Stimulated activated CD8-positive, alpha-beta memory T cell treated with anti-CD3 and anti-CD28 coated beads, Interleukin-4, amount 100 ng/mL, for 1 hour (primary cell): ENCODE measurements at places on chromosomes 7 and 10.

DNA sequence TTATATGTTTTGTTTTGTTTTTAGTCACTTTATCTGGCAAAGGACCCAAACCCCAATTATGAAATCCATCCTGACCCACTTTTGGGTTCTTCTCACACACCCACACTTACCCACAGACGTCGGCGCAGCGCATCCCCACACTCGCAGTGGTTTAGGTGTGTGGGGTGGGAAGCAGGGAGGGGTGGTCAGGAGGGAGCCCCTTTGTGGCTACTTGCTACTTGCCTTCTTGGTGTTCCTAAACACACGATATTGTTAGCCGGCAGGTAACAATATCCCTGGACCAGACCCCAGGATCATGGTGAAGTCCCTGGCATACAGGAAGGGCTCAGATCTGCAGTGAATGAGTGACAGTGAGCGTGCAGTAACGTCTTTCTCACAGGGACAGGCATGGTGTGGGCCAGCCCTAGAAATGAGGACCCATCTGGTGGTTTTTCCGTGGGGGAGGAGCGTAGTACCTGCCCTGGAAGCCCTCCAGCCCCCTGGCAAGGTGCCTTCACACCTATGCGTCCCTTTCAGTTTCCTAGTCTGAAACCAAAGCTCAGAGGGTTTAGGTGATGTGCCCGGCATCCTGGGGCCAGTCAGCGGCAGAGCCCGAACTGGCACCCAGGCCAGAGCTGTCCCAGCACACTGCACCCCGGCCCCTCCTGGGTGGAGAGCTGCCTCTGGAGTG lies 4.4 kb downstream of the SPOCK2 start:
- no peak for DNase-seq

GRCh38 chr7:70738151-70738885 lies 393.6 kb upstream of the GALNT17 start:
- no peak for DNase-seq

- DNase-seq, result no peak
These were observed 315.6 kb downstream of the GRM8 start for GRCh38 chr7:126937171-126937570.

DNA sequence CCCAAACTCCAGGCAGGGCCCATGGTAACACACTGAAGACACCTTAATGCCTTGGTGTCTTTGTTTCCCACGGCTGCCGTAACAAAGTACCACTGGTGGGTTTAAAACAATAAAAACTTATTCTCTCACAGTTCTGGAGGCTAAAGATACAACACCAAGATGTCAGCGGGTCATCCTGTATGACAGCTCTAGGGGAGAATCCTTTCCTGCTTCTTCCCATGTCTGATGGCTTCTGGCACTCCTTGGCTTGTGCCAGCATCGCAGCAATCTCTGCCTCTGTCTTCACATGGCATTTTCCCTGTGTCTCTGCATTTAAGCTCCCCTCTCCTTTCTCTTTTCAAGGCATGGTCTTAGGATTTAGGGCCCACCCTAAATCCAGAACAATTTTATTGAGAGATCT lies 33.1 kb downstream of the PRSS2 start:
- DNase-seq, result no peak

GRCh38 chr7:85160223-85160622 lies 26.6 kb downstream of the SEMA3D start:
- DNase-seq, result no peak

GRCh38 chr7:82410461-82410860 lies 33.1 kb downstream of the CACNA2D1 start:
- no peak for DNase-seq

DNA sequence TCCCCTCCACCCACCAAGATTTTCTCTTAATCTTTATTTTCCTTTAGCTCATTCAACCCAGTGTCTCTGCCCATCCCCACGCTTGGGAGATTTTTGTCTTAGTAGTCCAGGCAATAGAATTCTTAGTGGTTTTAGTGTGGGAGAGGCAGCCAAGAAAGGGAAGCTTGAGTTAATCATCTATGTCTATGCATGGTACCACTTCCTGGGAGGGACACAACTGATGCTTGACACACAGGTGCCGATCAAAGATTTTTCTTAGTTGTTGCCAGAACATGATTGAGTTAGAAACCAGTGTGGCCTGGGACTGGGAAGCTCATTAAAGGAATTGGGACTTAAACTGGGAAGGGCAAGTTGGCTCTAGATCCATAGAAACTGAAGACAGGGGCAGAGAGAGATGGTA lies 3.1 kb downstream of the STRA8 start:
- no peak for DNase-seq

GRCh38 chr10:36053775-36054174 lies 411.7 kb upstream of the FZD8 start:
- no peak for DNase-seq

- DNase-seq, result no peak
These were observed 75.7 kb downstream of the RNLS start for GRCh38 chr10:88507404-88507803.

DNA sequence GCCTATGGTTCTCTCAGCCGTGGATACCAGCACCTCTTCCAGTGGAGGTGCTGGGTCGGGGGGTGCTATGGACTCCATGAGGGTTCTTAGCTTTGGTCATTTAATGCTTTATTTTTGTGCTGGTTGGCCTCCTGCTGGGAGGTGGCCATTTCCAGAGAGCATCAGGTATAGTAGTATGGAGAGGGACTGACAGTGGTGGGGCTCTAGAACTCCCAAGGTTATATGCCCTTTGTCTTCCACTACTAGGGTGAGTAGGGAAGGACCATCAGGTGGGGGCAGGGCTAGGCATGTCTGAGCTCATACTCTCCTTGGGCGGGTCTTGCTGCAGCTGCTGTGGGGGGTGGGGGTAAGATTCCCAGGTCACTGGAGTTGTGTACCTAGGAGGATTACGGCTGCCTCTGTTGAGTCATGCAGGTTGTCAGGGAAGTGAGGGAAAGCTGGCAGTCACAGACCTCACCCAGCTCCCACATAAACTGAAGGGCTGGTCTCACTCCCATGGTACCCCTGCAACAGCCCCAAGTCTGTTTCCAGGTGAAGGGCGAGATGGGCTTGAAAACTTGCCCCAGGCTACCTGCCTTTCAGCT lies 763.2 kb upstream of the LRRTM3 start:
- DNase-seq, result no peak

DNA sequence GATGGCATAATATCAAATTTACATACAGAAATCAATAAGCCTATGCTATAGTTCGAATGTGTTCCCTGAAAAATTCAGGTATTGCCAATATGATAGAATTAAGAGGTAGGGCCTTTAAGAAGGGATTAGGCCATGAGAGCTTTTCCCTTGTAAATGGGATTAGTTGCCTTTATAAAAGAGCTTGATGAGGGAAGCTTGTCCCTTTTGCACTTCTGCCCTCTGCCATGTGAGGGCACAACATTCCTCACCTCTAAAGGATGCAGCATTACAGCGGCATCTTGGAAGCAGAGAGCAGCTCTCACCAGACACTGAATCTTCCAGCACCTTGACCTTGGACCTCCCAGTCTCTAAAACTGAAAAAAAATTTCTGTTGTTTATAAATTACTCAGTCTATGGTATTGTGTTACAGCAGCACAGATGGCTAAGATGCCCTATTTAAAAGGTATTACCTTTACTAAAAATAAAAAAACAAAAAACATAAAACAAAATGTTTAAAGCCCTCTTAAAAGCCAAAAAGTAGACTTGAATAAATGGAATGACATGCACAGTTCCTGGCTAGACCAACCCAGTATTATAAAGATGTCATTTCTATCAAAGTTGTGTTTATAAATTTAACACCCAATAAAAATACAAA lies 909.6 kb downstream of the REEP3 start:
- no peak for DNase-seq

- no peak for DNase-seq
These were observed 61.1 kb downstream of the VPS50 start for GRCh38 chr7:93293229-93293628.

GRCh38 chr7:82258181-82258580 lies 185.4 kb downstream of the CACNA2D1 start:
- no peak for DNase-seq

DNA sequence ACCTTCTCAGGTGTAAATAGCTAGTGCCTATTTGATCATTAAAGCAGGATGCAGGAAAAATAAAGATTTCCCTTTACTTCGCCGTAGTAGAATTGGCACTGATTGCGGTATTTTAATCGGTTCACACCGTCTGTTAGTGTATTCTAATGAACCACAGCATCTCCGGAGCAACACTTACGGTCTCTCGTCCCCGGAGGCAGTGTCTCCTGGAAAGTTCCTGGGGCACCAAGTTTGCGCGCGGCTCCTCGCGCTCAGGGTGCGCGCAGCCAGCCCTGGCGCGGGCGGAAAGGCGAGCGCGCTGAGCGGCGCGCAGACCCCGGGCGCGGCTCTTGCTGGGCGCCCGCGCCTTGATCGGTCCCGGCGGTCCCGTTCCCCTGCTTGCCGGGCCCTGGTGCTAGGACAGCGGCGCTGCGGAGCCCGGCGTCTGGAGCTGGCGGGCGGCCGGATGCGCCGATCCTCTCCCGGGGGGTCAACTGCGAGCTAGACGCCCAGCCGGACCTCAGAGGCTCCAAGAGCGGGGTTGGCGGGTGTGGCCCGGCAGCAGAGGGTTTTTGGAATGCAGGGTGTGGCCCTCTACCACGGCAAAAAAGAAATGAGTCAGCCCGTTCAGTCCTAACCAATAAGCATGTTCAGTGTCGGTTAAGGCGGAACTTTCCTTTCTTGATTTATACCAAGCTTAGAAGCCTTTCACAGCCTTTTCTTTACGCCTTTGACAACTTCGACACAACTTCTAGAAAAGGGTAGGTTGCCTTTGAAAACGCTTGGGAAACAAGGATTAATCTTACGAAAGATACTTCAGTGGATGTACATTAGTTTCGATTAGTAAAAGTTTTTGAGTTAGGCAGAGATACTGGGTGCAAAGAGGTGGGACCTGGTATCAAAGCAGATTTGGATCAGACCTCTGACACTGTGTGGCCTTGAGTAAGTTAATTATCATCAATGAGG lies 166.8 kb upstream of the ASAH2 start:
- no peak for DNase-seq

- DNase-seq, result no peak
These were observed 1.2 kb downstream of the CFAP69 start for GRCh38 chr7:90246171-90246570.

- DNase-seq, result no peak
These were observed 21.4 kb upstream of the SMC3 start for GRCh38 chr10:110546077-110546476.

DNA sequence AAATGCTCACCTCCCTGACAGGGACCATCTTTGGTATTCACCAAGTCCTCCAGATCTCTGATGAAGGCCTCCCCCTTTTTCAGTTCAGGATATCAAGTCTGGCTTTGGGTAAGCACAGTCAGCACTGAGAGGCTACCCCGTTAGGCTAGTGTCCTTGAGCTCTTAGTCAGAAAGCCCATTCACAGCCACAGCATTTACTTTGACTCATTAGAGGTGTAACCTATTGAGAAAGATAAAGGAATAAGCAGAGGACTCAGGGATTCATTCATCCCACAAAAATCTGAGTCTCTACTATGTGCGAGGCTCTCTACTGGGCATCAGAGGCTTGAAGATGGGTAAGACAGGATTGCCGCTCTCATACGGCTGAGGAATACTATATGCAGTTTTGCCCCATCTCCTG lies 14.0 kb upstream of the RAMP3 start:
- DNase-seq, result no peak

DNA sequence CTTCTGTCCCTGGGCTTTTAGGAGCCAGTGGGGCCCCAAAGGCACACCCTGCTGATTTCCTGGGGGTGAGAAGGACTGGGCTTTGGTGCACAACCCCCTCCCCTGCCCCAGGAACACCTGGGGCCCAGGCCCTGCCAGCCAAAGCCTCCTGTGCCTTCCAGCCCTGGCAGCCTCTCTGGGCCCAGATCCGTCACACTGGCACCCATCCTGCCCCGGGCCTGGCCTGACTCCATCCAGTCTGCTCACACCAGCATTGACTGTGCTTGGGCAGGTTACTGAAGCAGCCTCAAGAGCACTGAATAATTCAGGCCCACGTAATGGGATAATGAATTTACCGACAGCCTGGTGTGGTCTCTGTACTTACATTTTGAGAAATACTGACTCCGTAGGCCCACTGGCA lies 12.0 kb upstream of the COMTD1 start:
- no peak for DNase-seq

DNA sequence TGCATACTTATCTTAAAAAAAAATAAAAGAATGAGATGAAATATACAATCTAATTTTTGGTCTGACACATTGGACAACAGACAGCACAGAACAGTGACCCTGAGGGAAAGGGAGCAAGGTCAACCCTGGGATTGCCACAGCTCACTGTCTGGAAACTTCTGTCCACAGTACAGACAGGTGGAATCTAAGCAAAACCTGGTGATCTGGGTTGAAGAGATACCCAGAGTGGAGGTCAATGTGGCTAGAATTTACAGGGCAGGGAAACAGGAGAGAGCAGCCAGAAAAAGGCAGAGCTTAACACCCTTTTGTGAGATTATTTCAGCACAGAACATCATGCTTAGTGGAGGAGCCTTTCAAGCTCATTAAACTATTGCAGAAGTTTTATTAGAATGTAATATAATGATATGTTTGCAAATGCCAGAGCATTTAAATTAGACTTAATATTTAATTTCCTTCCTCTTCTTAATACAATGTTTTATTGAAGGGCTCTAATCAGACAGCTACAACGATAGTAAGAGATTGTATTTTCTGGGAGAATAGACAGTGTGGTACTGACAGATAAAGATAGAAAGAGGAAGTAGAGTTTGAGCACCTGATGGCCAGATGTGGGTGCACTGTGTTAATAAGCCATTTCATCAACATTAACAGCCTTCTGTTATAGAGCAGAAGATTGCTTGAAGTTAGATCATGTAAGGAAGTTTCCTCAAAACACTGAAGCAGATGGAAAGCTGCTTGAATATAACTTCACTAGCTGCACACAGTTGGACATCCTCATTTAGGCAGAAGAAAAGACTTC lies 309.4 kb downstream of the HGF start:
- no peak for DNase-seq

DNA sequence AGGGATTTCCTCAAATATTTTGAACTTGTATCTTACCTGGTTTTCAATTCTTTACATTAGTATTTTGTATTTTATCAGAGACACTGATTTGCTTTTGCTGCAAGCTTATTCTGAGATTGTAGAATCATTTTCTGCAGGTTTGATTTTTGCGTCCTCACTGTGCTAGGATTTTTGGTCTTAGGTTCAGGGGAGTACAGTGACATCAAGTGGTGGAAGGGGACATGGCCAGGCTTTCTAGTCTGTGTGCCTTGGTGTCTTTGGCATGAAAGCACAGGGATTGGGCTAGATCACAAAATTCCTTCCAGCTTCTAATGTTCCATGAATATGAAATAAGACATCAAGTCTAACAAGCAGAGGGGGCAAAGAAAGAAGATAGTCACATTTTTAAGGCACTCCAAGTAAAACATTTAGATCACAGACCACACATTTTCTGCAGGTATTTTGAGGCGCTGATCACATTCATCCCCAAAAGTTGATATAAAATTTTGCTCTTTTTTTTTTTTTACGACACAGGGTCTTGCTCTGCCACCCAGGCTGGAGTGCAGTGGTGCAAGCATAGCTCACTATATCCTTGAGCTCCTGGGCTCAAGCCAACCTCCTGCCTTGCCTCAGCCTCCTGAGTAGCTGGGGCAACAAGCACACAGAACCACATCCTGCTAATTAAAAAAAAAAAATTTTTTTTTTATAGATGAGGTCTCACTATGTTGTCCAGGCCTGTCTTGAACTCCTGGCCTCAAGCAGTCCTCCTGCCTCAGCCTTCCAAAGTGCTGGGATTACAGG lies 124.4 kb downstream of the PON1 start:
- DNase-seq, result no peak

- no peak for DNase-seq
These were observed 54.0 kb downstream of the MALSU1 start for GRCh38 chr7:23353172-23353571.
